SK-N-SH (cell line): ENCODE measurements at places on chromosomes 2 and 18. TPM values are rescaled to one million over a fixed set of nuclear protein-coding genes. Genes with fewer than 3 reads are reported as not detected.

GRCh38 chr2:39735648-39736047 is 43.4 kb downstream of the THUMPD2 start:
- DNase-seq: no peak

GRCh38 chr2:158835431-158835830 is 40.3 kb downstream of the DAPL1 start:
- DNase-seq: no peak

GRCh38 chr2:47024046-47024445 is 108.4 kb upstream of the MCFD2 start:
- no peak for DNase-seq

- no peak for DNase-seq
These were observed 74.5 kb downstream of the SPRED2 start for GRCh38 chr2:65357959-65358294.

DNA sequence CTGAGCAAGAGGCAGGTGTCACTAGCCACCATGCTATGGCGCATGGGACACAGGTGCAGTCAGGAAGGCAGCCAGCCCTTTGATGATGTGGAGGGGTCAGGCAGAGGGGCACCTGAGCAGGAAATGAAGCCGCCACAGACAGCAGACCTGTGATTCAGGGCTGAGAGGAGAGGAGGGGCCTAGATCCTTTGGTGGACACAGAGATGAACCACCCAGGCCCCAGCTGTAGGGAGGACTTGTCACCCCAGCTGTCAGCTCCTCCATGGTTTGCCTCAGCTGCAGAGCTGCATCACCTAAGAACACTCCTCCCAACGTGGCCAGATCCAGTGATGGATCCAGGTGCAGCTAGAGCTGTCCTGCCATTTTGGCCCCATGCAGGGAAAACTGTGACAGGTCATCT is 11.6 kb downstream of the ASB18 start:
- no peak for DNase-seq

GRCh38 chr2:180601016-180601415 is 379.4 kb upstream of the UBE2E3 start:
- no peak for DNase-seq

DNA sequence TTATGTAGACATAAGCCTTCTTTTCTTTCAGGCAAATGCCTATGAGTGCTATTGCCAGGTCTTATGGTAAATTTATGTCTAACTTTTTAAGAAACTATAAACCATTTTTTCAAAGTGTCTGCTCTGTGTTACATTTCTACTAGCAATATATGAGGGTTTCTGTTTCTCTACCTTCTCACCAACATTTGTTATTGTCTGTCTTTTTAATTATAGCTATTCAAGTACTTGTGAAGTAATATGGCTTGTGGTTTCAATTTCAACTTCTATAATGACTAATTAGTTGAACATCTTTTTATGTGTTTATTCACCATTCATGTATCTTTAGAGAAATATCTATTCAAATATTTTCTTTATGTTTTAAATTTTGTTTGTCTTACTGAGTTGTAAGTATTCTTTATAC is 213.1 kb upstream of the MC4R start:
- no peak for DNase-seq

- DNase-seq: no peak
These were observed 96.5 kb downstream of the XIRP2 start for GRCh38 chr2:166984797-166985196.

DNA sequence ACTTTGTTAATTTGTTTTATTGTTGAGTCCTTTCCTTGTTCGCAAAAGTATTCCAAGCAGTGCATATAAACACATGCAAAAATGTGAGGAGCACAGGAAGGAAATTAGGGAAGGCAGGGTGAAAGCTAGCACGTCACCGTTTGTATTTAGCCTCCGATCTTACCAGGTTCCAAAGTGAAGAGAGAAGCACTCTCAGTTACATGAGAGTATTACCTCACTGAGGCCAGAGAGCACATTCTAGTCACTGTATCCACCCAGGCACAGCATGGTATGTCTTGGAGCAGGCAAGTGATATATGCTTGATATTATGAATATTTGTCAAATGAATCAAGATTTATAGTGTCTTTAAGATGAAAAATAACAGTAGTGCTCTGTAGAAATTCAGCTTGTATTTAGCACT is 6.5 kb upstream of the TMEM182 start:
- no peak for DNase-seq

DNA sequence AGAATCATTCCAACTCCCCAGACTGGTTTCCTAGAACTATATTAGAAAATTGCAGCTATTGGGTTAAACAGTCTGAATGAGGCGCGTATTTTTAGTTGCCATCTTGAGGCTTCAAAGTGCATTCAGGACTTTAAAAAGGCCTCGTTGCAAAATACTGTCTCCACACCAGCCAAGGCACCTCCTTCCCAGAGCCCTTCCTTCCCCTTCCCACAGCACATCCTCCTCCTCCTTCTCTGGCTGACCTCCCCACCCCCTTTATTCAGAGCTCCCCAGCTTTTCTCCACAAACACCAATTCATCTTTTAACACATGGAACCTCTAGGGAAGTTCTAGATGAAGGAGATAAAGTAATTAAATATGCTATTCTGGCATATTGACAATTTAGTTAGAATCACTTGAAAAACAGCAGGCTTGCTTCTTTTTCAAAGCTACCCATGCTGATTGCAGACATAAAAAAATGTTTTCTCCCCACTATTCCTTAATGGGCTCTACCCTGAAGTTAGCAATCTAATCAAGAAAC is 90.3 kb downstream of the RTP5 start:
- no peak for DNase-seq

- no peak for DNase-seq
These were observed 64.8 kb downstream of the ATF2 start for GRCh38 chr2:175103191-175103590.

DNA sequence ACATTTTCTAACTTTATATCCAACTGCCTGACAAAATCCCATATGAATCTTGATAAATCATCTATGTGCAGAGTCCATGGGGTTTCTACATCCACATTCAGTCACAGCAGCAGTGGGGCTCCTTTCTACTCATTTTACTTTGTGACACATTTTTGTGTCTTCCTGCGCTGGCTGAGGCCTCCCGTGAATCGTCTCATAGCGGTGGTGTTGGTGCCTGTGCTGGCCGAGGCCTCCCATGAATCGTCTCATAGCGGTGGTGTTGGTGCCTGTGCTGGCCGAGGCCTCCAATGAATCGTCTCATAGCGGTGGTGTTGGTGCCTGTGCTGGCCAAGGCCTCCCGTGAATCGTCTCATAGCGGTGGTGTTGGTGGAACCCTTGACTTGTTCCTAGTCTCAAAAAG is 17.0 kb downstream of the SNED1 start:
- DNase-seq: no peak

- DNase-seq: no peak
These were observed 69.5 kb downstream of the RPIA start for GRCh38 chr2:88760819-88761598.

The SUPT7L gene
- 49.7 and 69.3 TPM in 2 replicates for polyA plus RNA-seq

The C2orf78 gene
- polyA plus RNA-seq: 0.02 and 0.06 TPM in 2 replicates

The C2orf66 gene
- polyA plus RNA-seq: 0.64 and 0.71 TPM in 2 replicates

The UGT1A4 gene
- polyA plus RNA-seq: not detected in 2 replicates

The FHL2 gene
- 31.7 and 33.1 TPM in 2 replicates for polyA plus RNA-seq

The IL1RL1 gene
- polyA plus RNA-seq: not detected in 2 replicates
